Thoracic aorta (tissue), 2 donors: ENCODE measurements at places on chromosomes 6 and 20.

DNA sequence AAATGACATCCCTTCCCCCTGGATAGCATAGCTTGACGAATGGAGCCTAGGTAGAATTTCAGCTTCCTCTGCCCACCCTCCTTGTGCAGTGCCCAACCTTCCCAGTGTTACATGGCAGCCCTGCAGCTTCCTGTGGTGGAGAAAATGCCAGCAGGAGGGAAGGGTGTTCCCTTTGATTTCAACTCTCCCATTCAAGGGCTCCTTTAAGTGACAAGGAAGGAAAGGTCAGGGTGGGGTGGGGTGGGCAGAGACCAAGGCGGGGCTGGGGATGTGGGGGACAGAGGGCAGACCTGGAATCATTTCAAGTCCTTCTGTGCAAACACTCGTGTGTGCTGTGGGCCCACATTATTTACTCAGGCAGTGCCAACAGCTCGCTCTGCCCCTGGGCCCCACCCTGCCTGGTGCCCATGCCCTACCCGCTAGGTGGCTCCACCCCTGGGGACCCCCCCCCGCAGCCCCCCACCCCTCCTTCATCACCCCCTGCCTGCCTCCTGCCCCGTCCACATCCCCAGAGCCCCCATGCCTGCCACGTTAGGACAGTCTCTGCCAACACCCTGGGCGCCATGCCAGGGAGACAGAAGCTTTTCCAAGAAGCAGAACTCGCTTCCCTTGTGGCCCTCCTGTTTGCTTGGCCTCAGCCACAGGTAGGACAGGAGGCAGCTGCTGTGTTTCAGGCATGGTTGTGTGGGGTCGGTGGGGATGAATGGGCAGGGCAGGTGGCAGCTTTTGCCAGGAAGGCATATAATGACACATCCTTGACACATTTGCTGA lies 9.4 kb downstream of the SPDEF start:
- no peak for DNase-seq

- no peak for DNase-seq
Observed at GRCh38 chr6:161486361-161487216, 212.7 kb upstream of the AGPAT4 start.

- no peak for DNase-seq
Observed at GRCh38 chr20:54123587-54124180, 50.1 kb downstream of the CYP24A1 start.

DNA sequence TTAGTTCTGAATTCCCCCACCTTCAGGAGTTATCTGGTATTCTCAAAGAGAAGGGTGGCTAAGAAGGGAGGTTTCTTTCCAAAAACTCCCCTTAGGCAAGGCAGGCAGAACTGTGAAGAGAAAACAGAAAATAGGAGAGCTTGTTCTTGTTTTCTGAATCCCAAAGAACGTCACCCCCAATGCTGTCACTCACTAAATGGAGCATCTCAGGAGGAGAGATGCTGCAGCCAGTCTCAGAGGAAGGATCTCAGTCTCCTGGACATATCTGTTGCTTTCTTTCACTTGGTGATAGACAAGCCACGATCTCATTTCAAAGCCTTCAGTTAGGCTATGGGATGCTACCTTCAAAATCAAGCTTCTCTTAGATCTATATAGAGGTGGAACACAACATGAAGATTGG lies 16.1 kb upstream of the MYB start:
- no peak for DNase-seq

DNA sequence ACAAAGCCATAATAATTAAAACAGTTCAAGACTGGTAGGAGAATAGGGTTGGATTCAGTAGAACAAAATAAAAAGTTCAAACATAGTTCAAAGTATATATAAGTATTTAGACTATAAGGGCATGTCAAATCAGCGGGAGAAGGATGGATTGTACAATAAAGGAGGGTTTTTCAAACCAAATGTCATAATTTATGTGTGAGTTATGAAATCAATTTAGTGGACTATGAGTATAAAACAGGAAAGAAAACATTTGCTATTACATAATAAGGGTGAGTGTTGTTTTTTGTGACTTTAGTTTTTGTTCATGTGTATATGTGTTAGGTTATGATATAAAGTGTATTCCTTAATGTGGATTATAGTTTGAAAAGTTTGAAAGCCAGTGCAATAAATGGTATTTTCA lies 10.6 kb downstream of the ORC3 start:
- DNase-seq = no peak

- no peak for DNase-seq
Observed at GRCh38 chr6:162177746-162178145, 549.8 kb downstream of the PRKN start.

GRCh38 chr20:46990017-46990595 lies 95.5 kb downstream of the EYA2 start:
- DNase-seq = no peak

- no peak for DNase-seq
Observed at GRCh38 chr6:168301648-168302398, 17.8 kb downstream of the DACT2 start.

GRCh38 chr6:32370505-32370904 lies 1.2 kb downstream of the TSBP1 start:
- no peak for DNase-seq

- no peak for DNase-seq
Observed at GRCh38 chr6:56199956-56200355, 47.4 kb downstream of the COL21A1 start.

GRCh38 chr6:143742955-143743255 lies 65.1 kb downstream of the PHACTR2 start:
- DNase-seq = no peak

DNA sequence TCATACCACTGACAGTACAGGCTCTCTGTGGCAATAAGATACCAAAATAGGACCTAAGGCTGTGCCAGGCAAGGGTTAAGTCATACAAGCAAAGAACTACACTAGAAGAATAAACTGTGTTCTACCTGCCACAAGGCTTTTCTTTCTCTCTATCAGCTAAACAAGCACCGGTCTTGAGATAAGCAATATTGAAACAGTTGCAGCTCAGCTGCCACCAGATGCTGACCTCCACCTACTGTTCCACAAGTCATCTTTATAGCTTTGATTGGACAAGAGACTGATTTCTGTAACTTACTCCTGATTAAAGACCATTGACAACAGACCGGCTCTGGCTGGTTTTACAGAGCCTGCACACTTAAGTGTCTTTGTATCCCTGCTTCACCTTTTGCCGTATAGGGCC lies 24.1 kb downstream of the SCP2D1 start:
- no peak for DNase-seq

DNA sequence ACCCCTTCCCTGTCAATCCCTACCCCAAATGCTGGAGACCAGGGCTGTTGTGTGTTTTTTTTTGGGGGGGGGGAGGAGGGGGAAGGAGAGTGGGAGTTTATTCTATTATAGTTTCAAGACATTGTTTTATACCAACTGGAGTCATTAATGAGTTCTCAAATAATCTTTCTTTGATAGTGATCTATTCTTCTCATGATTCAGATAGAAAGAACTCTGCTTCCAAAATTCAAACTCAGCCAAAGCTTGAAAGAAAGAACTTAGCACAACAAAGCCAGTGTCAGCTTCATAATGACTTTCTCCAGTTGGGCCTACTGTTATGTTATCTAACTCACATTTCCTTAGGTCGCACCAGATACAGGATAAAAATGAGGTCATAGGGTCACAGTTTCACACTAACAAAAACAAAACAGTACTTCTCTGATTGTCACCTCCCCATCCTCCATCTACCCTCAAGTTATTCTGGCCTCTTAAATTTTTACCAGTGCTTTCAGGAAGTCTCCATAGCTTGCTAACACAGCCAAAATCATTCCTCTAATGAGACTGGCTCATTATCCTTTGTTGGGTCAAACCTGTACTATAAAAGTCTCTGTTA lies 19.0 kb upstream of the MAP3K7 start:
- no peak for DNase-seq

DNA sequence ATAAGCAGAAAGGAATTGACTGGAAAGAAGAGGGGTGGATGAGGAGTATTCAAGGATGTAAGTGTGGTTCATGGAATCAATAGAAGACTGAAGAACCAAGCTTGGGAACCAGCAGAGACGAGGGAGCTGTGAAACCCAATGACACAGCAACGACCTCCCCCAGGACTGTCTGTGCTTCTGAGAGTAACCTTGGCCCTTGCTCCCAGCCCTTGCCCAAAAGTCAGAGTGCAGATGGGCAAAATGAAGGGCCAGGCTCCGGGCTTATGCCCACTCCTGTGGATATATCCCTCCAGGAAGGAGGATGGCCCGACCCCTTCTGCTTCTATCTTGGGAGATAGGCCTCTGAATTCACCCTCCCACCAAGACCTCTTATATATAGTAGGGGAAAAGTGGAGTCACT lies 24.9 kb downstream of the FAM50B start:
- DNase-seq = no peak

DNA sequence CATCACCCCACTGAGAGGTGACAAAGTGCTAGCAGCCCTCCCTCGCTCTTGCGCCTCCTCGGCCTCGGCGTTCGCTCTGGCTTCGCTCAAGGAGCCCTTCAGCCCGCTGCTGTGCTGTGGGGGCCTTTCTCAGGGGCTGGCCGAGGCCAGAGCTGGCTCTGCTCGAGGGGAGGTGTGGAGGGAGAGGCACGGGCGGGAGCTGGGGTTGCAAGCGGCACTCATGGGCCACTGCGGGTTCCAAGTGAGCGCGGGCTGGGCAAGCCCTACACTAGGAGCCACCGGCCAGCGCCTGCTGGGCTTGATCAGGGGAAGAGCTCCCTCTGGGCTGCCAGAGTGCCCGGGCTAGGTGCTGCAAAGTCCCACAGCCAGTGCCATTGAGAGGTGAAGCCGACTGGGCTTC lies 964.8 kb upstream of the GJE1 start:
- DNase-seq = no peak

- no peak for DNase-seq
Observed at GRCh38 chr6:6697620-6698019, 109.1 kb downstream of the LY86 start.

DNA sequence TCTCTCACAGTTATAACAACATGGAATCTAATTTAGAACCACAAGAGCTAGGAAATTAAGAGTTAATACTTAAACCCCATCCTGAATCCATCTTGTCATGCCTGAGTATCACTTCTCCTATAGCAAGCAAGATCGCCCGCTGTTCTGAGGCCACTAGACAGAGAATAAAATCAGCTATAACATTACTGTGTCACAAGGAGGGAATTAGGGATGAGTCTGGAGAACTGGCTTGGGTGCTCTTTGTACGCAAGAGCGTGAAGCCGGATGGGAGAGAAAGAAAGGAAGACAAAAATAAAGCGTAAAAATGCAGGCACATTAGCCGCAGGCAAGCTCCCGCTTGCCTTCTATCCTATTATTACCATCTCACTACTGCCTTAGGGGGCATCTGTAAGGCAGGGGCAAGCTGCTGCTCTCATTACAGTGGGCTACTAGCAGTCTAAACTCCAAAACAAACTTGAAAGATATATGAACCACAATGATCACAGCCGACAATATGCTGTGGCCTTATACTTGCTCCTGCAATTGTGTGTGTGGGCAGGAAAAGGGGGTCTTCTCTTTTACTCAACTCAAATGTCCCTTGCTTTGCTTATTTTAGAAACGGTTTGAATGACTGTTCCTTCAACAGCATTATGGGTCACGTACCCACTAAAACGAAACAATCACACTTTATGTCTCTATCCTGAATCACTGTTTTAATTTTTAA lies 81.9 kb downstream of the GJA10 start:
- no peak for DNase-seq

DNA sequence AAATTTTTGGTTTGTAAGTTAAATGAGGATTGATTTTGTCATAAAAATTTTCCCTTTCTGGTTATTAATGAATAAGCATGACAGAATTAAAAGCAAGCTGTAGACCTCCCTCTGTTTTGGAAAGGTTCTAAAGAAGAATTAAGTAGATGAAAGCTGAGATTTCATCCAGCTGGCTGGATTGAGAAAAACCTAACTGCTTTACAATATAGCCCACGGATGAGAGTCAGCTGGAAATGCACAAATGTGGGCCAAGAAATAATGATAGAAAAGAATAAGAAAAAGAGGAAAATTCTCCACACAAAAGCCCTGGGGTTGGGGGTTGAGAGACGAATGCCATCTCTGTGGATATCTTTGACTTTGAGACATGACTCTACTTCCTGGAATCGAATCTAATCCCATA lies 631.6 kb downstream of the HDGFL1 start:
- DNase-seq = no peak

- DNase-seq = no peak
Observed at GRCh38 chr6:137271245-137272183, 52.3 kb upstream of the IFNGR1 start.

DNA sequence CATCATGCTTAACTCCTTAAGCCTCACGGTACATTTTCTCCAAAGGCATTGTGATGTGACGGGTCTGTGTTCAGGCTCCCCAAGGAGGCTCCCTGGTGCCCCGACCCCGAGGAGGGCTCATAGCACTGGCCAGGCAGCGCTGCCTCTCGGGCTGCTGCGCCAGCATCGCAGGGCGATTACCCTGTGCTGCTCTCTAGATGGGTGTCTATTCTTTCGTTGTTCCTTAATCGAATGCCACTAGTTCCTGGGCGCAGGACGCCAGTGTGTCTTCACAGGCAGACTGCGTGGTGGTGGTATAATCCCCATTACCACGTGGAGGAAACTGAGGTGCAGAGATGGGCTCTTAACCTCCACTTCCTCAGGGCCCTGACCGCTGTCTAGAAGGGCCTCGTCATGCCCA lies 267.4 kb downstream of the CDH4 start:
- DNase-seq = no peak

DNA sequence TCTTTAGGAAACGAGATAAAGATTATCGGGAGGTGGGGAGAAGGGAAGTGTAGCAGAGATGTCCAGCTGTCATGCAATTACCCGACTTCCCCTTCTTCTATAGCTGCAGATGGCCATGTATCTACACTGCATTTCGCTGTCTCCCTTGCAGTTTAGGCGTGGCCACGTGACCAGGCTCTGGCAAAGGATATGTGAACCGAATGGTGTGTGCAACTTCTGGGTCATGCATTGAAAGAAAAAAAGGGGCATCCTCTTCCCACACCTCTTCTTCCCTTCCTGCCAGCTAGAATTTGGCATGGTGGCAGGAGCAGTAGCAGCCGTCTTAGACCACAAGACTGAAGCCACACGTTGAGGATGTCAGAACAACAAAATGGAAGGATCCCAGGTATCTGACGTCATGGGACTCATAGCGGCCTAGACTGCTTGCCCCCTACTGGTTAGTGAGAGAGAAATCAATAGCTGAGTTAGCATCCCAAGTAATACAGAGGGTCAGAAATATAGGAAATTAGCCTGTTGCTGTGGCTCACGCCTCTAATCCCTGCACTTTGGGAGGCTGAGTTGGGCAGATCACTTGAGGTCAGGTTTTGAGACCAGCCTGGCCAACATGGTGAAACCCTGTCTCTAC lies 32.8 kb downstream of the TCF15 start:
- DNase-seq = no peak

- DNase-seq = no peak
Observed at GRCh38 chr6:168726312-168726856, 285.4 kb downstream of the SMOC2 start.

GRCh38 chr6:144482142-144482541 lies 197.0 kb downstream of the UTRN start:
- peak; percentile 18 for DNase-seq

DNA sequence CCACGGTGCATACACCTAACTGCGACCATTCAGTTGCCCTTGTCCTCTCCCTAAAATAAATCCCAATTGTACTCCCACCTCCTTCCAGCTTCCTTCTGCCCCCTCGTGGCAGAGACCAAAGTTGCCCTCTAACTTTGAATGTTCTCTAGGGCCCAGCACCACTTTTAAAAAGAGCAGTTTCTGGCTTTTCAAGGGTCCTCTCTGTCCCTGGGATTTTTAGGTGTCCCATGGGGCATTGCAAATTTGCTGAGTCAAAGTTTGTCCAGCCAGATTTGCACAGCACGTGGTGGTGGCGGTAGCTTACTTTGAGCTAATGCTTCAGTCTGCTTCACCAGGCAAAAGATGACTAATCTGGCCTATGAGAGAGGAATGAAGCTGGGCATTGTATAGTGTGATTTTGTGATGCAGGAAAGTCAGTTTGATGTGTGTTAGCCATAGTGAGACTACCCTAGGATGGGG lies 100.2 kb downstream of the PERP start:
- no peak for DNase-seq
